ENCODE measurements at places on chromosomes 7 and 10.

DNA sequence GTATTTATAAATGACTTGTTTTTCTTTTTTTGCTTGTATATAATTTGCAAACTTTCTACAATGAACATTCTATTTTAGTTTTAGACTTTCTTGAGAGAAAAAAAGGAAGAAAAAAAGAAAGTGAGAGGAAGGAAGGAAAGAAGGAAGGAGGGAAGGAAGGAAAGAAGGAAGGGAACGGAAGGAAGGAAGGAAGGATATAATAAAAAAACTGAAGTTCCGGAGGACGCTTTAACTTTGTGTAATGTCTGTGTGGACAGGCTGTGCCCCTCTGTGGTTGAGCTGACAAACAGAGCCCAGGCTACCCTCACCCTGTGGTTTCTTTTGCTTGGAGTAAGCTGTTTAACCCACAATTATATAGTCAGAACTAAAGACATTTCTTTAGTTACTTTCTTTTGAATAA is 108.7 kb downstream of the SEMA3D start:
- no peak for DNase-seq

- DNase-seq, result no peak
Observed at GRCh38 chr10:99975942-99976809, 33.6 kb downstream of the DNMBP start.

GRCh38 chr10:85596389-85596788 is 770.2 kb downstream of the GRID1 start:
- no peak for DNase-seq

GRCh38 chr10:115935731-115936130 is 337.3 kb downstream of the GFRA1 start:
- no peak for DNase-seq
